ENCODE measurements at places on chromosomes 2 and 18. TPM values are rescaled to one million over a fixed set of nuclear protein-coding genes. Genes with fewer than 3 reads are reported as not detected.

Gene CFC1
- 6.6 TPM for total RNA-seq

Gene ASAP2
- total RNA-seq, result 17.8 TPM

Gene PER2
- total RNA-seq, result 53.1 TPM

Gene TLX2
- 0.97 TPM for total RNA-seq

Gene RIOK3
- 44.6 TPM for total RNA-seq

GRCh38 chr2:204436230-204436629 lies 109.0 kb upstream of the PARD3B start:
- no peak overlapping the region for H3K27ac ChIP-seq
- no peak for DNase-seq
- H3K4me3 ChIP-seq, result no peak overlapping the region
- H3K27me3 ChIP-seq, result no peaks in the 10 kb centered on the region
- no peaks in the 10 kb centered on the region for H3K36me3 ChIP-seq

GRCh38 chr2:105827351-105828096 lies 82.8 kb downstream of the NCK2 start:
- no peaks in the 10 kb centered on the region for H3K27me3 ChIP-seq
- no peak for DNase-seq
- no peak overlapping the region for H3K4me3 ChIP-seq
- H3K4me1 ChIP-seq, result no peaks in the 10 kb centered on the region

GRCh38 chr2:120669971-120670370 lies 65.7 kb upstream of the GLI2 start:
- H3K4me3 ChIP-seq, result no peak overlapping the region
- H3K36me3 ChIP-seq, result no peaks in the 10 kb centered on the region
- no peaks in the 10 kb centered on the region for H3K4me1 ChIP-seq
- no peaks in the 10 kb centered on the region for H3K27me3 ChIP-seq

- no peak overlapping the region for H3K4me3 ChIP-seq
- no peak for DNase-seq
- peaks cover 6% of the 10 kb centered on the region for H3K4me1 ChIP-seq
- no peak overlapping the region for H3K27ac ChIP-seq
- H3K27me3 ChIP-seq, result no peaks in the 10 kb centered on the region
Measured at GRCh38 chr2:54473851-54474250, 17.7 kb downstream of the SPTBN1 start.

DNA sequence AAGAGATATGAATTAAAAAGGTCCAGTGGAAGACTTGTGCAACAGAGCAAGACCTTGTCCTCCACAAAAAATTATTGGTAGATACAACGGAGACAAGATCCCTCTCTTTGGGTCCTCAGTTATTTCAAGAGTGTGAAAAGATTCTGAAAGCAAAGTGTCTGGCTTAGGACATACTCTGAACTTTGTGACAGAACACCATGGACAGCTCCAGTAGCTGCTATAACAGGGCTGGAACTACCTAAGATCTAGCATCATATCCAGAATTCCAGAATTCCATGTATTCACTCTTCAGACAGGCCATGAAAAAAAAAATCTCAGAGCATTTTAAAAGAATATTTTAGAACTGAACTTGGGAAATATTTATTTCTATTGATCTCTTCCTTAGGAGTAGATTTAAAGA lies 74.8 kb upstream of the ZBTB14 start:
- no peak overlapping the region for H3K27ac ChIP-seq
- H3K27me3 ChIP-seq, result no peaks in the 10 kb centered on the region
- H3K4me1 ChIP-seq, result no peaks in the 10 kb centered on the region
- DNase-seq, result no peak
- no peaks in the 10 kb centered on the region for H3K36me3 ChIP-seq

DNA sequence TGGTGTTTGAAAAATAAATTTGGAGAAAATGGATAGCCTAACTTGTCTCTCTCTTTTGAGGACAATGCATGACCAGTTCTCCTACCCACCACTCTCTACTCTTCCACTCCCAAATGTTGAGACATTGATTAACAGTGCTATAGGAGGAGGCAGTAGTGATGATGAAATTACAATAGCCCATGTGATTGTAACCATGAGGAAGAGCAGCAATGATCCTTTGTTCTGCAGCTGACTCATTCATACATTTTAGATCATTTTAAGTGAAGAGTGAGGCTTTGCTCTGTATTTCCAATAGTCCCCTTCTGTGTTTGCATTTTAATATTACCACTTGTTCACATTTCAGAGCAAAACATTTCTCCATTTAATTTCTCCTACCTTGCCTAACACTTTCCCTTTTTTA lies 592.3 kb downstream of the THSD7B start:
- no peak for DNase-seq
- no peaks in the 10 kb centered on the region for H3K27me3 ChIP-seq
- no peak overlapping the region for H3K27ac ChIP-seq
- no peaks in the 10 kb centered on the region for H3K36me3 ChIP-seq
- no peak overlapping the region for H3K4me3 ChIP-seq

DNA sequence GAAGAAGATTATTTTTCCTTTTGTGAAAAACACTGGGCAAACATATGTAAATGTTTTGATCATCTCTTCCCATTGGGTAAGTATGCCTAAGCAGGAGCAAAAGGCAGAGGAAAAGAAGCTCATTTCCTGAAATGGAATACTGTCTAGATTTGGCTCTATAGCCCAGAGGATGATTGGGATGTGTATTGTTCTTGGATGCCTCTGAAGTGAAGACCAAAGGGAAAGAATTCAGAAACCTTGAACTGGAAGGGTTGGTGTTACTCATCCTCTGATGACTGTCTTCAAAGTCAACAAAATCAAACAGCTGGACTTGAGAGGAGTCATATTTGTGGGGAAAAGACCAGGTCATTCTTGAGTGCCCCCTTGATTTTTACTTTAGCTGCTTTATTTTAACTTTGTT lies 112.6 kb upstream of the NT5C1B start:
- H3K27ac ChIP-seq, result no peak overlapping the region
- H3K4me3 ChIP-seq, result no peak overlapping the region

DNA sequence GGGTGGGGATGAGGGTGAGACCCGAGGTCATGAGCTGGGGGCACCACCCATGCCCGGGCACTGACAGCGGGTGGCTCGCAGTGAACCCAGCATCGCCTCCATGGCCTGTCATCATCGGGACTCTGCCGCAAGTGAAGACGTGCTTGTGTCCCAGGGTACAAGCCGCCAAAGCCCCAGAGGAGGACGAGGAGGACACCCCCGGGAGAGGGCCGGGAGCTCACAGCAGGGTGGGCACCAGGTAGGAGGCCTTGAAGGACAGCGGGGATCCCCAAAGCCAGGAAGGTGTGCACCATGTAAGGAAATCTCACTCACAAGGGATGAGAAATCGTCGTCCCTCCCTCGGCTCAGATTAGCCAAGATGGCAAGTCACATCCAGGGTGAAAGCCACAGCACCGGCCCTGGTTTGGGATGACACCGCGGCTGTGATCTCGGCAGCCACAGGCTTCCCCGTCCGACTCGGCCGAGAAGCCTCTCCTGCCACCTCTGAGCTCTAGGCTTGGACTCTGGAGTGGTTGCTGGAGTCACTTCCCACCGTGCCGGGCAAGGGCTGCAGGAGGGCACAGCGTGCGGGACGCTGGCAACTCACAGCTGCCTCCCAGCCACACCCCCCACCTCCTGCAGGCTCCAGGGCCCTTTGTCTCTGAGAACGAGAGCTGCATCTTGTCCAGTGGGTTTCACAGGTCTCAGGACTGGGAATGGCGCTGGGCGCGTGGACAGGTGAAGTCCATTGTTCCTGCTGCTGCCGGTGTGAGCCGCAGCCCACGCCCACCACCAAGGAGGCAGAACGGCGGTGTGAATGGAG lies 81.6 kb upstream of the CTDP1 start:
- H3K36me3 ChIP-seq, result no peaks in the 10 kb centered on the region
- no peak for DNase-seq
- H3K4me3 ChIP-seq, result no peak overlapping the region
- H3K27me3 ChIP-seq, result peaks cover 4% of the 10 kb centered on the region

GRCh38 chr2:191730263-191730662 lies 52.3 kb downstream of the NABP1 start:
- DNase-seq, result no peak
- no peaks in the 10 kb centered on the region for H3K36me3 ChIP-seq
- H3K27me3 ChIP-seq, result no peaks in the 10 kb centered on the region
- H3K4me1 ChIP-seq, result no peaks in the 10 kb centered on the region

- no peak for DNase-seq
- H3K4me1 ChIP-seq, result peaks cover 10% of the 10 kb centered on the region
- no peak overlapping the region for H3K4me3 ChIP-seq
- no peaks in the 10 kb centered on the region for H3K27me3 ChIP-seq
- H3K27ac ChIP-seq, result no peak overlapping the region
Measured at GRCh38 chr2:241611062-241611461, 25.9 kb downstream of the THAP4 start.

DNA sequence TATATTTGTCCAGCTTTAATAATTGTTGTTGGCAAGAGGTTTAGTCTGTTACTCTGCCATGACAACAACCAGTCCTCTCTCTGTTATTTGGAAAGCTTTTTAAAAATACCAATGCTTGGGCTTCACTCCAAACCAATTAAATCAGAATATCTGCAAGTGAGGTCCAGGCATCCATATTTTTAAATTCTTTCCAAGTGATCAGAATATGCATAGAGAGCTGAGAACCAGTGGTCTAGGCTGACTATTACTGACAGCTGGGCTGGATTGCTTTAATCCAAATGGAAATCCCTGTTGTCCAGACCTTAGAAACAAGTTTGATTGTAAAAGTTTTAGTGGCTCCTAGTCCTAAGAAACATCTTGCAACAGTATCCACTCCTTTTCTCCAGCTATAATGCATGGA lies 1059.7 kb upstream of the ACVR2A start:
- no peaks in the 10 kb centered on the region for H3K36me3 ChIP-seq
- DNase-seq, result no peak
- H3K27ac ChIP-seq, result no peak overlapping the region
- no peaks in the 10 kb centered on the region for H3K4me1 ChIP-seq
- no peak overlapping the region for H3K4me3 ChIP-seq

- DNase-seq, result no peak
- no peak overlapping the region for H3K4me3 ChIP-seq
- H3K27ac ChIP-seq, result no peak overlapping the region
- no peaks in the 10 kb centered on the region for H3K27me3 ChIP-seq
- no peaks in the 10 kb centered on the region for H3K4me1 ChIP-seq
- no peaks in the 10 kb centered on the region for H3K36me3 ChIP-seq
Measured at GRCh38 chr2:165191096-165191728, 12.6 kb downstream of the SCN3A start.

DNA sequence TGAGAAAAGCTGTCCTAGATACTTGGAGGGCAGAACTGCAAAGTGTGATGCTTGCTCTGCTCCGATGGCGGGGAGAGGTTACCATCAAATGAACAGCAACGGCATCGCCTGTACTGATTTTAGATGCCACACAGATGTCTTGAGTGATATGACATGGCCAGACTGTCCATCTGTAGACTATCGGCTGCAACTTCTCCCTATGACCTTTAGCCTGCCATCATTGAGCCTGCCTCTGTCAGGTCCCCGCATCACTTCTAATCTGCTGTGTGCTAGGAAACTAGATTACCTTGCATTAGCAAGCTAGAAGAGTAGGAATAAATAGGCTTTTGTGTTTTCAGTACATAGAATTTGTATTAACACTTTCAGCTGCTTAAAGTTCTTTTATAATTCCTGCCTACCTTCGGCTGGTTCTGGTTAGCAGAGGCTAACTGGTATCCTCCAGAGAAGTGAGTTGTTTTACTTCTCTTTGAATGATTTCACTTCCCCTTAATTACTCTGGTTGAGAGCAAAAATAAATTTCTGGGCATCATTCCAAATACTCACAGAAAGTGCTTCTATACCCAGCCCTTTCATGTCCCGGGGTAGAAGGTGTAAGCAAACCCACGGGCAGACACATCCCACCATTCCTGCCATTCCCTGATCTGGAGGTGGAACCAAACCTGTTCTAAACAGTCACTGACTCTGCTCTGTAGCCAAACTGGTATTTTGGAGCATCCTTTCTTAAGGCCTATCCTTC lies 24.0 kb downstream of the GAREM2 start:
- DNase-seq, result no peak
- no peak overlapping the region for H3K4me3 ChIP-seq
- no peak overlapping the region for H3K27ac ChIP-seq
- no peaks in the 10 kb centered on the region for H3K4me1 ChIP-seq

- no peak for DNase-seq
- no peaks in the 10 kb centered on the region for H3K36me3 ChIP-seq
- H3K27me3 ChIP-seq, result no peaks in the 10 kb centered on the region
- H3K4me3 ChIP-seq, result no peak overlapping the region
- no peaks in the 10 kb centered on the region for H3K4me1 ChIP-seq
Measured at GRCh38 chr2:197101519-197101918, 175.0 kb upstream of the PGAP1 start.

Measured in prostate gland (tissue), 2 donors.